HCEC 1CT (cell line): ENCODE measurements at places on chromosomes 1 and 21.

- DNase-seq = peak; percentile 70
Measured at GRCh38 chr1:64574301-64574700, 104.4 kb downstream of the CACHD1 start.

- no peak for DNase-seq
Measured at GRCh38 chr21:15872236-15872635, 142.5 kb downstream of the USP25 start.

- DNase-seq = no peak
Measured at GRCh38 chr1:36055706-36056105, 28.2 kb upstream of the TEKT2 start.

DNA sequence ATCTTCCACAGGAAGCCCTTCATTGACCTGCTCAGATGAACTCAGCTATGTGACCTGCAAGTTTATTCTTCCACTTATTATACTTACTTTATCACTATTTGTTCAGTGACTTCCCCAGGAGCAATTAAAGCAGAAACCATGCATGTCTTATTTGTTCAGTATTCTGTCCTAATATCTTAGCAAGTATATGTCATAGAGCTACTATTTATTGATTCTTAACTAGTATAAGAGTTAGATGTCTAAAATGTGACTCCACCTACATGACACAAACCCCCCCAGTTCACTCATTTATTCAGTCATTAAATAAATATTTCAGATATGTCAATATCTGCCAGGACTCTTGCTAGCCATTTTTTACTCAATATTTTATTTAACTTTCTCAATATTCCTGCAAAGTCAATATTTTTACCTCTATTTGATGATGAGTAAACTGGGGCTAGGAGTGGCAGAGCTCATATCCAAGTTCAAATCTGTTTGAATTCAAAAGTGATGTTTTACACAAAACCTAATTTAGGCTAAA is 469.0 kb upstream of the USP24 start:
- no peak for DNase-seq

DNA sequence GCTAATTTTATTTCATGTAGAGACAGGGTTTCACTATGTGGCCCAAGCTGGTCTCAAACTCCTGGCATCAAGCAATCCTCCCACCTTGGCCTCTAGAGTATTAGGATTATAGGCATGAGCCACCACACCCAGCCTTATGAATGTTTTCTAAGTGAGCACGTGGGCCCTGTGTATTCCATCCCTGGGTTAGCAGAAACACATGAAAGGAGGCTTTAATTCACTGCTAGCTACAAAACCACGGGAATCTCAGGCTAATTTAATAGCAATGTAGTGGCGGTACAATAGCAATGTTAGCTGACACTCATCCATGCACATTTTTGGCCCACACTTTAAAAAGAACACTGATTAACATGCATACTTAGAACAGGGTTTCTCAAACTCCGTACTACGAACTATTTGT is 32.0 kb downstream of the VTCN1 start:
- DNase-seq = no peak

DNA sequence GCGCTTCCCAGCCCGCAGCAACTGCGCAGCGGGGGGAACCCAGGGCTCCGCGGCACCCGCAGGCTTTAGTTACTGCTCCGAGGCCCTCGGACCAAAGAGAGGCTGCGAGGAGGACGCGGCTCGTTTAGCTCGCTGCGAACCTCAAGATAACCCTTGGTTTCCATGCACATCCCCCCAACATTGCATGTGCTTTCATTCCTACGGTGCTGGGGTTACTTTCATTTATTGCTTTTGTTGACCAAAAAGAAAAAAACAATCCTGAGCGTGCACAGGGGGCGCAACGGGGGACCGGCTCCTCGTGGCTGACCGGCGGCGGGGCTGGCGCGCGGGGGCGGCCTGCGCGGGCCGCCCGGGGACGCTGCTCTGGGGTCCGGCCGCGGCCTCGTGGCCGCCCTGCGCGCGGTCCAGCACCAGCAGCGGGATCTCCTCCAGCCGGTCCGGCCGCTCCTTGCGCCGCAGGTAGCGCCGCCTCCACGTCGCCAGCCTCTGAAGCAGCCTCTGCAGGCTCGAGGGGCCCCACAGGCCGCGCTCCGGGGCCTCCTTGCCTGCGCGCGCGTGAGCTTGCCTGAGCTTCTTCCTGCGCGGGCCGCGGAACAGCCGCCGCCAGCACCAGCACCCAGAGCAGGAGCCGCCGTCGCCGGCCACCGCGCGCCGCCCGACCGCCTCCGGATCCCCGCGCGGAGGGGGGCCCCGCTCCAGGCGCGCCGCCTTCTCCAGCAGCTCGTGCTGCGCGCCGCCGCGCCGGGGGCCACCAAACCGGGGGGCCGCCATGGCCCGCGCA is 77.4 kb downstream of the DESI2 start:
- DNase-seq = peak; percentile 2

DNA sequence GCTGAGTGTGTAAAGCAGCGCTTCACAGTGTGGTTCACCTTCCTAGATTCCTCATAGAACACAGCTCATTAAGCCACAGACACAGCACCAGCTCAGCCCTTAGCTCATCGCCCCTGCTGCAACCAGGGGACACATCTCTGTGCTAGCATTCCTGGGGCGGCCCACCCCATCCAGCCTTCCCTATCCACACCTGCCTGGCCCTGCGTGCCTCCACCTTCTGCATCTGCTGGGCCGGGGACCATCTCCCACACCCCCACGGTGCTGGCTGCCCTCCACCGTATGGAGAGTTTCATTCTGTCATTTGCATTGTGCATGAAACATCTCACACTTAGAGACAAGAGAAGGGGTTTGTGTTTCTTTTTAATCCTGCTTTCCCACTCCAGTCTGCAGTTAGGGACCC is 35.8 kb upstream of the PRSS38 start:
- DNase-seq = no peak

DNA sequence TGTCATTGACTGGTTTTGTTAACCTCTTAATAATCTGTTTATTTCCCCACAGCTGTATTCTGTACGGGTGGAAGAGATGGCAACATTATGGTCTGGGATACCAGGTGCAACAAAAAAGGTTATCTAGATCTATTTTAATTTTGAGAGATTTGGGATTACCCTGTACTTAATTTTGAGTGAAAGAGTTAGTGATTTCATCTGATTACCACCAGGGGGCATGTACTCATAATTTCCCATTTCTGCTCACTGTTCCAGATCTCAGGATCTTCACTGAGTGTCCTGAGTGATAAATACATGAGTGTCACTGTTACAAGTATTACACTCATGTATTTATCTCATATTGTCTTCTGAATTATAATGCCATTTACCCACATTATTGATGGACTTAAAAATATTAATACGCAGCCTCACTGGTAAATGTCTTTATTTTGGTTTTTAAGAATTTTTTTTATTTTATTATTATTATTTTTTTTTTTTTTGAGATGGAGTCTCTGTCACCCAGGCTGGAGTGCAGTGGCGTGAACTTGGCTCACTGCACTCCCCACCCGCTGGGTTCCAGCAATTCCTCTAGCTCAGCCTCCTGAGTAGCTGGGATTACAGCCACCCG is 27.4 kb downstream of the DTL start:
- DNase-seq = peak; percentile 66

DNA sequence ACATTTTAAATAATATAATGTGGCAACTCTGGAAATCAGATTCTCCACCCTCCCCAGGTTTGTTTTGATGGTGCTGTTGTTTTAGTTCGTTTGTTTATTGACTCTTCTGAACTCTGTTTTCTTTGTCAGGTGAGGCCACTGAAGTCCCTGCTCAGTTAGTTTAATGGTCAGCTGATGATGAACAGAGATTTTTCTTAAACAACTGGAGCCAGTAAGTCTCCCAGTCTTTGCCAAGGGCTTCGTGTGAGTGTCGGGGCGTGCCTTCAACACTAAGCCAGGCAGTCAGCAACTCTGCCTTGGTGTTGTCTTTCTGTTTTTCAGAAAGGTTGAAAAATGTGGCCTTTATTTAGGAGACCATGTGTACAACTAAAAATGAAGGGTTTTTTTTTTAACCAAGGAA is 58.9 kb downstream of the TEX35 start:
- DNase-seq = no peak

- DNase-seq = peak; percentile 59
Measured at GRCh38 chr1:116574581-116575291, 3.9 kb upstream of the CD58 start.

- no peak for DNase-seq
Measured at GRCh38 chr1:81069856-81070255, 730.9 kb upstream of the ADGRL2 start.

GRCh38 chr1:244049162-244050013 is 1.7 kb upstream of the ZBTB18 start:
- DNase-seq = peak; percentile 7

GRCh38 chr1:58989845-58990244 is 206.0 kb upstream of the JUN start:
- DNase-seq = no peak

DNA sequence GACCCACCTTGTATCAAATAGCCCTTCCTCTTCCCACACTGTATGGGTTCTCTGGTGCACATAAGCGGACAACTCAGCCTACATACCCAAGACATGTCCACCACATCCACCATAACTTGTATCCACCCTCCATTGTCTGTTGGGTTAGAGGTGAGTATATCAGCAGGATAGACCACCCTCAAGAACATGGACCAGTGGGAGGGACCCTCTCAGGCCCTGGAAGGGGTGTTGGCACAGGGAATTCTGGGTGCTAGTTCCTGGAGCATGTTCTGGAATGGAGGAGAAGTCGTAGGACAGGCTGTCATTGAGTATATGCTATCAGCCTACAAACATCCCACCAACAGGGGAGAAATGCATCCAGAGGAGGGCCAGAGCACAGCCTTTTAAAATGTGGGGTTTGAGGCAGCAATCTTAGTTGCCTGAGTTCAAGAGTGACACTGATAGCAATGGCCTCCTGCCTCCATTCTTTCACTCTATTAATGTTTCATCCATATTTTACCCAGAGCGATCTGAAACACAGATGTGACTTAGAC is 7.5 kb downstream of the CD55 start:
- DNase-seq = no peak

GRCh38 chr1:101444381-101444780 is 207.6 kb downstream of the S1PR1 start:
- DNase-seq = no peak

- DNase-seq = no peak
Measured at GRCh38 chr1:23615423-23615822, 56.1 kb upstream of the ID3 start.

DNA sequence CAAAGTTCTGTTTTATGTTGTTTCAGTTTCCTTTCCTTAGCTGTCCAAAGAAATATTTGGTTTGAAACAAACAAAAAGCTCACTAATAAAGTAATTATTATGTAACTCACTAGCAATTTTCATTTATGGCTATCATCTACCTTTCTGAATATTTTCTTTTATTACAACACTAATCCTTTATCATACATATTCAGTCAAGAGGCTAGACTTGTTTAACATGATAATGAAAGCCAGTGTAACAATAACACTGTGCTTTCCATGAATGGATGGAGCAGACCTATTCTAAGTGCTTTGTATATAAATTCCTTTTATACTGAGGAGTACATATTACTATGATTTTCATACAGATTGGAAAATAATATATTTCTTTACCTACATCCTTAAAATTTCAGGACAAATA is 972.8 kb upstream of the ADGRL4 start:
- no peak for DNase-seq

DNA sequence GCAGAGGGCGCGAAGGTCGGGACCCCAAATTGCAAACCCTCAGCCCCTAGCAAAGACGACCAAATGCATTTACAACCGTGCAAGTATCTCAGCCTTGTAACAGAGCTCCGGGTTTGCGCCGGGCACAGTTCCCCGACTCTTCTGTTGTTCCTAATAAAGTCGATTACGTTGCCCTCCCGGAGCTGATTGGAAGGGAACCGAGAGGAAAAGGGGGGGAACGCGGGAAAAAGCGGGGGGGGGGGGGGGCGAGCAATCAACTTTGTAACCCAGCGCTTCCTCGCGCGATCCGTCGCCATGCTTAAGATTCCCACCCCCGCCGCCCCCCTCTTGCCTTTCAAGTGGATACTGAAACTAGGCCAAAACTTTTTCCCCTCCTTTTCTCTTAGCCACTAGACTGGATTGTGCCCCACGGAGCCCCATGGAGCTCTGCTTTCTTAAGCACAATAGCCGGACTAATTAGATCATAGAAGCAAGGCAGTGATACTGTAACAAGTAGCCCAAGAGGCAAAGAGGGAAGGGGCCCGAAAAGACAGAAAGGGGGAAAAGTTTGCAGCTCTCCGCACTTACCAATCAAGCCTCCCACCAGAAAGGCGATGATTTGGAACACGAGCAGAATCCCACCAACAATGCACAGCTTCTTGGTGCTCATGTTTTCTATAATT is 565 bp downstream of the WLS start:
- DNase-seq = peak; percentile 83

DNA sequence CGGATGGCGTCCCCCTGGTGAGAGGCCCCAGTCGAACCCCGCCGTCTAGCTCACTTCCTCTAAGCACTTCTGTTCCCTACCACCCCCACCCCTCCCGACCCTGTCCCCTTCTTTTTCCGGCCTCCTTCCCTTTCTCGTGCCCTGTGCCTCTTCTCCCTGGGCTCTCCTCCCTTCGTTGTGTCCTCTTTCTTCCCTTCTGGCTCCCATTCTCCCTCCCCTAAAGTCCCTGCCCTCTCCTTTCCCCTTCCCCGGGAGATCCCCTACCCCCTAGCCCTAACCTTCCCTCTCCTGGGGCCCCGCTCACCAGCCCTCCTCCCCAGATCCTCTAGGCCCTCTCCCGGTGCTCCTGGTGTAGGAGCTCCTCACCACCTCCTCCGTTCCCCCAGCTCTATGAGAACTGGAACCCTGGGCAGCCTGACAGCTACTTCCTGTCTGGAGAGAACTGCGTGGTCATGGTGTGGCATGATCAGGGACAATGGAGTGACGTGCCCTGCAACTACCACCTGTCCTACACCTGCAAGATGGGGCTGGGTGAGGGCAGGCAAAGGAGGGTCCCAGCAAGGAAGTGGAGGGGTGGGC is 15.9 kb downstream of the BCAN start:
- no peak for DNase-seq

GRCh38 chr1:93770640-93771039 is 89.0 kb upstream of the BCAR3 start:
- DNase-seq = no peak

GRCh38 chr1:25907601-25908000 is 1.4 kb upstream of the STMN1 start:
- no peak for DNase-seq

DNA sequence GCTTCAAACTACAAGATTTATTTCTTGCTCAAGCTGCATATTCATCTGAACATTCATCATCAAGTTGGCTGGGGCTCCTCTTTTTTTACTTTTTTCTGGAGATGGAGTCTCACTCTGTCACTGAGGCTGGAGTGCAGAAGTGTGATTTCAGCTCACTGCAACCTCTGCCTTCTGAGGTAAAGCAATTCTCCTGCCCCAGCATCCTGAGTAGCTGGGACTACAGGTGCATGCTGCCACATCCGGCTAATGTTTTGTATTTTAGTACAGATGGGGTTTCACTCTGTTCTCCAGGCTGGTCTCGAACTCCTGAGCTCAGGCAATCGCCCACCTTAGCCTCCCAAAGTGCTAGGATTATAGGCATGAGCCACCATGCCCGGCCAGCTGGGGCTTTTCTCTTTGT is 88.3 kb upstream of the C1orf105 start:
- no peak for DNase-seq

DNA sequence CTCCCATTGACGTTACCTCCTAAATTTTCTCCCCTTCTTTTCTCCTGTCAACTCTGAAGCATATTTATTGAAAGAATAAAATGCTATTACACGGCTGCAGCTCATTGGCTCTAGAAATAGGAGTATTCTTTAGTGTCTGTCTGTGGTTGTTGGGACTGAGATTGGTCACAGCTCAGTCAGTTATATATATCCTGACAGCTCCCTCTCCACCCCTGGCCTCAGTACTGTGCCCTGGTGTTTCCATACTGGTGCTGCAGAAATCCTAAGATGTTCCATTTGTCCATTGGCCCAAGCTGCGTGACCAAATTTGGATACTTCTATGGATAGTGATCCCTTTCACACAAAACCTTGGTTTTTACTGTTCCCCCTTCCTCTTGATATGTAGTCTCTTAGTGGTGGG is 67.3 kb downstream of the RALGPS2 start:
- no peak for DNase-seq
